T-helper 2 cell treated with Interferon-gamma antibody and Interleukin-4, amounts not matched to agents 5 μg/mL and 100 μg/mL, for 36 hours (primary cell): ENCODE measurements at places on chromosomes 7 and 10.

DNA sequence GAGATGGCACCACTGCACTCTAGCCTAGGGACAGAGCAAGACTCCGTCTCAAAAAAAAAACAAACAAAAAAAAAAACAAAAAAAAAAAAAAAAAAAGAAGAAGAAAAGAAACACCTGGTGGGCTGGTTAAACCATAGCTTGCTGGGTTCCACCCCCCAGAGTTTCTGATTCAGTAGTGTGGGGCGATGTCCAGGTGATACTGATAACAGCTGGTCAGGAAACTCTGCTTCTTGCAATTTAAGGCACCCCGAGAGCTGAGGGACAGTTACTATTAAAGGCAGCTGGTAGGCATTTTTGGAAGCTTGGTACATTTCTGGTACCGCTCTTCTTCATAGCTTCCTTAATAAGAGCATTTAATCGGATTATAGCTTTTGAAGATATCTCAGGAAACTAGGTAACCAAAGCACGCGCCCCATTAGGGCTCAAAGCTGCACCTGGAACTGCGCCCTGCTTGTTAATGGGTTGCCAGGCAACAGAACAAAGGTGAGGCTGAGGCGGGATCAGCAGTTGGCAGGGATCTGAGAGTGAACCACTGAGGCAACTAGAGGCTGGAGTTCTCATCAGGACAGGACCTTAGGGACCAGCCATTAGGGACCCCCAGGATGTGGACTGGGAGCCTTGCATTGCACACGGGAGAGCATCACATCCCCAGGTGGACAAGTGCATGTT is 6.5 kb upstream of the SDK1 start:
- DNase-seq, result no peak

DNA sequence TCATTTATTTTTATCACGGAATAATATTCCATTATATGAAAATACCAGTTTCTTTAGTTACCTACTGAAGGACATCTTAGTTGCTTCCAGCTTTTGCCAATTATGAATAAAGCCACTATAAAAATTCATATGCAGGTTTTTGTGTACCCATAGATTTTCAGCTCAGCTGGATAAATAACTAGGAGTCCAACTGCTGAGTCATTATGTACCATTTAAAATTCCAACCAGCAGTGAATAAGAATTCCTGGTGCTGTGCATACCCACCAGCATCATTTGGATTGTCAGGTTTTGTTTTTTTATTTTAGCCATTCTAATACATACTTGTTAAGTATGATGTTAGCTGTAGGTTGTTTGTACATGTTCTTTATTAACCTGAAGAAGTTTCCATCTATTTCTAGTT is 14.5 kb downstream of the FAM24B start:
- no peak for DNase-seq

GRCh38 chr10:15518250-15518649 is 147.2 kb upstream of the FAM171A1 start:
- DNase-seq, result no peak

GRCh38 chr7:36207451-36208291 is 54.6 kb downstream of the EEPD1 start:
- no peak for DNase-seq

GRCh38 chr10:45432700-45433472 is 58.9 kb downstream of the ALOX5 start:
- DNase-seq, result no peak
